ENCODE measurements at places on chromosomes 6 and 20. TPM values are rescaled to one million over a fixed set of nuclear protein-coding genes. Genes with fewer than 3 reads are reported as not detected.

DNA sequence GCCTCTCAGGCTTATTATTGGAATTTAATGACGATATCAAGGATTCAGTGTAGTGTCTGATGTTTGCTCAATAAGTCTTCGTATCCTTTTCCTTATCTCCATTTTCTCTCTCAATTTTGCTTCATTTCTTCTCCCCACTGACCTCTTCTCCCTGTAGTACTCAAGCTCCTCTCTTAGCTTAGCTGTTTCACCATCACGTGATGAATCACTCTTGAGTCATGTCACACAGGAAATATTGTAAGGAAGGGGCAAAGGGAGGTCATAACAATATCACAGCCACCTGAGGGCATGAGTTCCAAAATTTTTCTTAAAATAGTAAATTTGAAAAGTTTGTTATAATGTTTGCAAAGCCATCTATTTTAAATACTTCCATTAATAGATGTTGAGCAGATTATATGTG is 392.2 kb upstream of the MARCKS start:
- no peak for DNase-seq
- H3K27me3 ChIP-seq, result no peaks in the 10 kb centered on the region
- no peaks in the 10 kb centered on the region for H3K36me3 ChIP-seq
- H3K4me1 ChIP-seq, result no peaks in the 10 kb centered on the region

DNA sequence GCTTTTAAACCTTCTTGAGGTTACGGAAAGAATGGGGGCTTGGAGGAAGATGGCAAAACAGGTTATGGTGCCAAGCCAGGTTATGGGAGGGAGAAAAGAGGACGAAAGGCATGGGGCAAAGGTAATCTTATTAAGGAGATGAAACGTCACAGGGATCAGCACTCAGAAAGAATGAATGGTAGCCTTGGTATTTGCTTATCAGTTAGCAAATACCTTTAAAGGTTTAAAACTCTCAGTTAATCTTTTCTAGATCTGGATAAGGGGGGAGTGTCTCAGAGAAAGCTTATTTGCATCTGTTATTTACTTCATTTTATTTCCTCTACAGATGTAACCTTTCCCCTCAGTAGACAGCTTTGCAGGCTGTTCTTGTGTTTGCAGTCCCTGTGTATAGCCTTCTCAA is 55.5 kb upstream of the EEF1E1 start:
- DNase-seq, result no peak
- H3K27me3 ChIP-seq, result no peaks in the 10 kb centered on the region

MICAL1 gene
- 34.7 TPM for total RNA-seq

PKIB gene
- total RNA-seq, result 0.26 TPM

PRDM13 gene
- 0.07 TPM for total RNA-seq

All from CD8-positive, alpha-beta memory T cell (primary cell).